ENCODE measurements at places on chromosomes 1 and 21. TPM values are rescaled to one million over a fixed set of nuclear protein-coding genes. Genes with fewer than 3 reads are reported as not detected.
A peak's percentile ranks its signal among the peaks of the same experiment; 100 is the strongest.

DNA sequence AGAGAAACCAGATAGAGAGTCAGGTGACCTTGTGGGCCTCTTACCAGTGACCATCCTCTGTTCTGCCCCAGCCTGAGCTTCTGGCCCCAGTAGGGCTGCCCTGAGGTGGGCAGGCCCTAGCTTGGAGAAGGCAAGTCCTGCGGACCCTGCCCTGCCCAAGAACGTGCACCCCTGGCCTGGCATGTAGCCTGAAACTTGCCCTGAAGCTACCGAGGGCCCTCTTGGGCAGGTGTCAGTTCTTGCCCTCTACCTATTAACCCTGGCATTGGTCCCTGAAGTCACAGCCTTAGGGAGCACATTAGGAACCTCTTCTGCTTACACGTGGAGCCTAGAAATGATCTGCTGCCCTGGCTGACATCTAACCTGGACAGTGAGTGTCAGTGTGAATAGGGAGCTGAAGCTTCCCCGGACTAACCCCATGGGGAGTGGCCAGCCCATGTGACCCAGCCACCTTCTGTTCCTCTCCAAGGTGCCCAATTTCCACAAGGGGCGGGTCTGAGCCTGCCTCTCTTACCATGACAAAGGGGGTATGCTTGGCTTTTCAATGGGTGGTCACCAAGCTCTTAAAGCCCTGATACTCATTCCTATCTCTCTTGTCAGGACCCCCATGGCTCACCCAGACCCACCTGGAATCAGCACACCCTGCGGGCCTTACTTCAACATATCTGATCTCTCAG, 163.0 kb downstream of the ZSCAN20 start:
- no peak overlapping the region for H3K4me3 ChIP-seq
- no peaks in the 10 kb centered on the region for H3K27me3 ChIP-seq
- no peak for DNase-seq
- H3K4me1 ChIP-seq, result no peaks in the 10 kb centered on the region
- no peaks in the 10 kb centered on the region for H3K36me3 ChIP-seq

DNA sequence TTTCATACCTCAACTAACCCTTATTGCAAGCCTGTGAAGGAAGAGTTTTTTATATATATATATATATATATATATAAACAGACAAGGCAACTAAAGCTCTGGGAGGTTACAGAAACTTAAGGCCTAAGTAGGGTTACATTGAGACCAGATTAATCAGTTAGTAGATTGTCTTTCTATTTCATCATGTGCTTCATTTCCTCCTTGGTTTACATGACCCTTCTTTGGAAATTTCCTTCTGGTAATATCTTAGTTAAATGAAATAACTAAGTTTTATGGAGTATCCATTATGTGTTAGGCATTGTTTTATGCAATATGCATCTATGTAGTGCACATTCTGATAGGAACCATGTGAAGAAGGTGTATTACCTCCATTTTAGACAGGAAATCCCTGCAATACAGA, 112.7 kb downstream of the FGGY start:
- no peak overlapping the region for H3K27ac ChIP-seq
- H3K27me3 ChIP-seq, result no peaks in the 10 kb centered on the region
- no peak for DNase-seq
- no peaks in the 10 kb centered on the region for H3K4me1 ChIP-seq

DNA sequence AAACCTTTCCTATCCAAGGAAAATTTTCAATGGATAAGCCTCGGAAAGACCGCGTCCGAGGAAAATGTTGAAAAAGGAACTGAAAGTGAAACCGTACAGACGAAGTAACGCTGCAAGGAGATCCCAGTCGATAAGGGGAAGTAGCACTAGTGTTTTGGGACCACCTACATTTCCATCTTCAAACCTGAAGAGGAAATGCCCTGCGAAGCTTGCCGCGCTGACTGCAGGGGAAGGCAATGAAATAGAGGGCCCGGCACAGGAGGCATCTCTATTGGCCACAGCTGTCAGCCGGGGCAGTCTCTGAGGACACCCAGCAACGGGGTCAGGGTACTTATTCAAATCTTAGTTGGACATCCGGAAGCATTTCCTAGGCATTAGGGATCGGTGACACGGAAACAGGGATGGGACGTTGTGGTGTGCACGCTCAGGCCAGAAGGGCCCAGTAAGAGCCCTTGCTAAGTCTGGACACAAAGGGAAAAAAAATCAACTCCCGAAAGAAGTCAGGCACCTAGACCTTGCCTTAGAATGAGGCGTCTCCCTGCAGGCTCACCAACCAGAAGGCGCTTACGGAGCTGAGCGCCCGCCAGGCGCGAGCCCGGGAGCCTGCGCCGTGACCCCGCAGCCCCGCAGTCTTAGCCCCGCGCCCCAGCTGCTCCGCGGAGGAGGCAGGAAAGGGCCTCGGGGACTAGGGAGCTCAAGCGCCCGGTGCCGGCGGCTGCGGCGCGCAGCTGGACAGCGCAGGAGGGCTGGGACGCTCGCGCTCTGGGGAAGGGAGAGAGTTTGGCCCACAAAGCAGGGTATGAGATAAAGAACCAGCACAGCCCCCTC, 655 bp downstream of the USF1 start:
- H3K4me3 ChIP-seq, result peak overlapping the region; percentile 93
- peak; percentile 68 for DNase-seq
- H3K4me1 ChIP-seq, result peaks cover 6% of the 10 kb centered on the region
- peak overlapping the region; percentile 84 for H3K27ac ChIP-seq
- no peaks in the 10 kb centered on the region for H3K27me3 ChIP-seq

DNA sequence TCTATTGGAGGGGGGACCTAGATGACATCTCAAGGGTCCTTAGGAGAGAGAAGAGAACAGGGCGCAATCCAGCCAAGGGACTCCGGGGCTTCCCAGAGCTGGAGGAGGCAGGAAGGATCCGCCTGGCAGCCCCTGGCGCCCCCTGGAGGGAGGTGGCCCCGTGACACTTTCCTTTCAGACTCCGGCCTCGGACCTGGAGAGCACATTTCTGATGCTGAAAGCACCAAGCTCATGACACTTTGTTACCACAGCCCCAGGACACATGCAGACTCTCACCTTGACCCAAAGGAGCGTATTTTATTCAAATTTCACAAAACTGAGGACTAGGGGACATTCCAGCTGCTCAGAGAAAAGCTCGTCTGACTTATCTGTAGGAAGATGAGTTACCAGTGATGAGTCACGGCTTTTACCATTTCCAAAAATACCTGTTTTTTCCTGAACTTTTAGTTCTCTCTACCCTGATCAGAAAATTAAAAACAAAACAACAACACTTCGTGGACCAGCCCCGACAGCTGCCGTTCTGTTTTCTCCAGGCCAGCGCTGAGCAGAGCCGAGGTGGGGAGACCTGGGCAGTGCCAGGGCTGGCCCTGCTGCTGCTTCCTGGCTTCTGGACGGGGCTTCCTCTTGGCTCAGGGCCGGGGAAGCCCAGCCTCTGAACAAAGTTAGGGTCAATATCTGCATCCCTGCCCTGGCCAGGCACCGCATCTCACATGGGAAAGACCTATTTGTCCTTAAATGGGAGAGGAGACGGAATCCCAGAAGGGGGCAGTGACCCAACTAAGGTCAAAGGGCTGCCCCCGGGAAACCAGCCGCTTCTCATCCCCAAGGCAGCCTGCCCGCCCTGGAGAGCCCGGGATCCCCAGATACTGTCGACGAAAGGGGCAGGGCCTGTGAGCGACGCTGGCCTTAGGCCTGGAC, 21.6 kb upstream of the POFUT2 start:
- peak overlapping the region; percentile 64 for H3K27ac ChIP-seq
- H3K36me3 ChIP-seq, result no peaks in the 10 kb centered on the region
- H3K27me3 ChIP-seq, result no peaks in the 10 kb centered on the region
- H3K4me3 ChIP-seq, result no peak overlapping the region

The NBPF20 gene
- 2.2 TPM for total RNA-seq

GRCh38 chr1:204285436-204286305, 71.9 kb upstream of the GOLT1A start:
- no peak for DNase-seq
- H3K4me1 ChIP-seq, result peaks cover 26% of the 10 kb centered on the region
- H3K4me3 ChIP-seq, result no peak overlapping the region
- H3K27ac ChIP-seq, result peak overlapping the region; percentile 20
- H3K27me3 ChIP-seq, result no peaks in the 10 kb centered on the region

All from pancreas (tissue), 10 donors.